ENCODE measurements at places on chromosomes 5 and 9.

DNA sequence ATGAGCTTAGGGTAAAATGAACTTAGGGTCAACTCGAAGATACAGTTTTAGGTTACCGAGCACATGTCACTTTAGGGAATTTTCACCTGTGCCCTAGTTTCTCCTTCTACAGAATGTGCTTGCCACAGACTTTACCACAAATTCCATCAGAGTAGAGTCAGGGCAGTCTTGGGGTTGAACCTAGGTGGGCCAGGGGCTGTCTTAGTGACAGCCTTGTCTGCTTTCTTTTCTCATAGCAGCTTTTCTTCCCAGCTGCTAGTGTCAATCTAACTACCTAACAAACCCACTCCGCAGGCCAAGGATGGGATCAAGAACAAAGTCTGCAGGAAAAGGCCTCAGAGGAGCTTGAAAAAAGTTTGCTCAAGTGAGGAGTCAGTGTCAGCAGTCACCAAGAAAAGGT is 458.1 kb upstream of the CDH18 start:
- DNase-seq: no peak

DNA sequence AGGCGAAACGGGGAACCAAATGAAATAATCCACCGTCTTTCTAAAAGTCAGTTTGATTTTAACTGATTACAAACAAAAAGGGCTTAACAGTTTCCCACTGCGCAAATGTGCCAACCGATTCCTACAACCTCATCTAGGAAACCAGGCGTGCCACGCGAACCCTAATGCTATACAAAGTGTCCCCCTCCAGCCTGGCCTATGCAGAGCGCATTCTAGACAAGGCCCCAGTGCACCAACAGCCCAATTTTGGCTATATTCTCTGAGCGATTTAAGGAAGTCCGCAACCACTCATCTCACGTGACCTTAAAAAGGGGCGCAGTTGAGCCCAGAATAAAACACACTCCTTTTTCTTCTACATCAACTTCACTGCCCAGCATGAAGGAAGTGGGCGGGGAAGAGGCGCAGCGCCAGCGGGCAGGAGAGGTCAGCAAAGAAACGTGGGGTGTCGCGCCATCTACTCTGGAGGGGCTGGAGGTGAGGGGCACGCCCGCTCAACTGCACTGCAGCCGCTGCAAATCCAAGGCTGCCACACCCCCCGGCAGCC is 779 bp downstream of the FAM13B start:
- no peak for DNase-seq

DNA sequence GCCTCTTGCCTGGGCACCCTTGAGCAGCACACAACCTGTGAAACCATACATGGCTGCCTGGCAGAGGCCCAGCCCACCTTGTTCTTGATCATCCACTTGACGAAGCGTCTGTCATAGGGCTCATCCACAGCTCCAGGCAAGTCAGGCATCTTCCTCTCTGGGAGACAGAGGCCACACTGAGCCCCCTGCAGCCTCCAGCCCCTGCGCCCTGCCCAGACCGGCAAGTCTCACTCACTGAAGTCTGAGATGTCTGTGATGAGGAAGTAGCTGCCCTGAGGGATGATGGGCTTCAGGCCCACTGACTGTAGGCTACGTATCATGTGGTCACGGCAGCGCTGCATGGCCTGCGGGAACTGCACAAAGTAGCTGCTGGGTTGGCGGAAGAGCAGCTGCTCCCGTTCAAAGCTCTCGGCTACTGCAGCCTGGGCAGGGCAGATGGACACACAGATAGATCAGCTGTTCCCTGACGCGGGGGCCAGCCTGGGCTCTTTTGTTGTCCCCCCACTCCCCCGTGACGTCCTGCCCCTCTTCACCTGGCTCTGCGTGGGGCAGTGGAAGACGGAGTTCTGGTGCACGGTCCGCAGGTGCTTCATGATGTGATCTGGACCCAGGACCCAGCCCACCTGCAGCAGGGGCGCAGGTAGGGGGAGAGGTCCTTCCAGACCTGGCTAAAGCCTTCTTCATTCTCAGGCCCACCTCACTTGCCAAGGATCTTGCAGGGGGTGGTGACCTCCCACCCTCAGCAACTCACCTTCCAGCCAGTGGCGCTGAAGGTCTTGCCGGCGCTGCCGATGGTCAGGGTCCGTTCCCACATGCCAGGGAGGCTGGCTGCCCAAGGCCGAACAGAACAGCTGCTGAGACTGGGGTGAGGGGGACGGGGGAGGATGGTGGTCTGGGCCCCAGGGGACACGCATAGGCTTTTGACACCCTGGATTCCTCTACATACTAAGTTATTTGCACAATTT is 5.9 kb upstream of the SPOUT1 start:
- DNase-seq: no peak

DNA sequence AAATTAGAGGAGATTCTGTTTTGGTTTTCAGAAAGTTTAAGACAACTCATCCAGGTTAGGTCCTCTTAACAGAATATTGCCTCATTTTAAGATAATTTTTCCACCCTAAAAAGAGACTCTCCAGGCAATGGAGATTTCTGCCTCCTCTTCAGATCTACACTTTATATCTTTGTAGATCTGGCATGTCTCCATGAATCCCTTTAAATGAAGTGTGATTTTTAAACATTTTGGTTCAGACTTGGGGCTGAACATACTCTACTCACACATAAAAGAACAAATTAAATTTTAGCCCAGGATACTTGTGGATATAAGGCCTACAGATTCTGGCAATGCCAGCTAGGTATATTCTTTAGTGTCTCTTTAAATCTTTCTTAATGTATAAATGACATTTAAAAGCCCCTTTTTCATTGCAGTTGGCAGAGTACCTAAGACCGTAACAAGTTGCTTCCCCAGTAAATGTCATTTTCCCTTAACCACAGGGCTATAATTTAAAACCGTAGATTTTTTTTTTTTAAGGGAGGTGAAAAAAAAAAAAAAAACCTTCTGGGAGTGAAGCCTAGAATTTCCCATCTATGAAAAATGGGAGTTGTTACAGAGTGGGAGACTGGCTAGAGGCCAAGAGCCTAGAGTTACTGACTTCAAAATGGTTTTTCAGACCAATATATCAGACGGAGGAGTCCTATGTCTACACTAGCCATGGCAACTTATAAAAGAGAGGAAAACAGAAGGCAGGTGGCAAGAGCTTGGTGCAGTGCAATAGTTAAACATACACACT is 207.8 kb upstream of the TARS1 start:
- DNase-seq: no peak

GRCh38 chr5:134554319-134555222 is 29.1 kb downstream of the JADE2 start:
- peak; percentile 72 for DNase-seq

DNA sequence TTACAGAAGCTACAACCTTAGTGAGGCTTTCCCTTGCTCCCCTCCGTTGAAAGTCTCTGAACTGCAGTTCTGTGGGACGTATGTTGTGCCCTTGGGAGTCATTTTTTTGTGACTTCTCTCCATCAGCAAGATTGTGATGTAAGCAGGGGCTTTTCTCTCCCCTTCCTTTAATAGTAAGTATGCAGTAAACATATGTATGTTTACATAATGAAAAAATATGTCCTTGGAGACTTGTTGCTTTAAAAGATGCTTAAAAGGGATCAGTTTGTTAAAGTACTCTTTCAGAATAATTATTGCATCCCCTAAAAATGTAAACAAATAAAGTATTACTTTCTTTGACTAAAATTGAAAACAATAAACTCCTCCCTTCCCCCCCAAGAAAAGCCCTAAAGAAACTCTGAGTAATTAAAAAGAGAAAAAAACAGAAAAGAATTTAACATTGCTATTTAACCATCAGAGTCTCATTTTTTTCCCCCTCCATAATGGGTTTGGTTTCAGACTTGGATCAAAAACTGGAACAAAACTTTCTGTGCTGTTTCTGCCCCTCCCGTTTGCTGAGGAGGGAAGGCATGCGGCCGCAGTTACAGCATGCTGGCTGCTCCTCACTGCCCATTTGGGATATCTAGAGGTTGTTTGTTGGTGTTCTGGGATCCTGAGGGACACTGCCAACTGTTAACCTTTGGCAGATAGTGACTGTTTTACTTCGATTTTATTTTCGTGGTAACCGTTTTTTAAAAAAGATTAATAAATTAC is 40.2 kb downstream of the TRIO start:
- DNase-seq: no peak

DNA sequence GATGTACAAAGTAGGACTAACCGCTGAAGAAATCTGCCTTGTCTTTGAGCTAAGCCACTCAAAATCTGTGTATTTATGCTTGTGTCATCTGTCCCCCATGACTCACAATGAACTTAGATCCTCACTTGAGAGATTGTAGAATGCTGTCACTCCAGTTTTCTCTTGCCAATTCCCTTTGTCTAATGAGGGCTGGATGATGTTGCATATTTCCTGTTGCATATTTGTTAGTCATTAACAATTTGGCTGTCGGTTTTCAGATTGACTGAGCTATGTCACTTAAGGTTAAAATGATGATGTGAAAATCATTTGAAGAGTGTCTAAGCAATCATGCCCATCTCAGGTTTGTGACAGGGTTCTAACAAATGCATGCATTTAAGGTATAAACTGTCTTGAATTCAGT is 481.7 kb downstream of the CDH10 start:
- DNase-seq: no peak

DNA sequence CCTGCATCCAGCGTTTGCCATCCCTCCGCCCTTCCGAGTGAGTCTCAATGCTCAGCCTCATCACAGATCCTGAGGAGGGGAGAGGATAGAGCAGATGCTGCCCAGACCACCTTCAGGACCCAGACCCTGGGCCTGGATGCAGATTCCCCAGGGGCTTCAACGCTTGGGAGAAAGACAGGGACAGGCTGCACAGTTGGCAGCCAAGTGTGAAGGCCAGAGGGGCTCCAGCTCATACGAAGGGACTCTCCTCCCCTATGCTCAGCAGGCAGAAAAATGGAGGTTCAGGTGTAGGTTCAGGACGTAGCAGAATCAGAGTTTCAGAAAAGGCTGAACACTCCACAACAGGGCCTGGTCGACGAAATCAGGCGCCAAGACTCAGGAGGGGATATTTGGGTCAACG is 378.5 kb upstream of the IRX1 start:
- DNase-seq: no peak

DNA sequence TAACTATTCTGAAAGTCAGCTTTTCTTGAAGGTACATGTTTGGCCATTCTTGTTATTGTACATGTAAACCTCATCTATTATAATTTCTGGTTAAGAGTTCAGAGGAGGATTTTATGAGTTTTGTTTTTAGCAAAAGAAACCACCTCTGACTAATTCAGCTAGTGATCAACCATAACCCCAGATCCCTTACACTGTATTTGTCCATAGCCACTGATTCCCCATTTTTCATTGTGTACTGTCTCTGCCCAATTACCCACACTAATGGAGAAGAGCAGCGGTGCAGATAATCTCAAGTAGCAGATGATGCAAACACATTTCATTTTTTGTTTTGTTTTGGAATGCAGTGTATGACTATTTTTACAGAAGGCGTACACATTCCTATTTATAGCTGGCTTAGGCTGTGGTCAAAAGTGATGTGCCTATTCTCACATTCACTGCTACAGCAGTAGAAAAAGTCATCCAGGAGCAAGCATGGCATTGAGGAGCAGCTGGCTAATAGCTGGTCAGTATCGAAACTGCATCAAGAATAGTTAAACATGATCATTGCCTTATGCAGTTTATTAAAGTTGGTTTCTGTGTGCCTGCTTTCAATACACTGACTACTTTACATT is 988.3 kb downstream of the DTWD2 start:
- no peak for DNase-seq

DNA sequence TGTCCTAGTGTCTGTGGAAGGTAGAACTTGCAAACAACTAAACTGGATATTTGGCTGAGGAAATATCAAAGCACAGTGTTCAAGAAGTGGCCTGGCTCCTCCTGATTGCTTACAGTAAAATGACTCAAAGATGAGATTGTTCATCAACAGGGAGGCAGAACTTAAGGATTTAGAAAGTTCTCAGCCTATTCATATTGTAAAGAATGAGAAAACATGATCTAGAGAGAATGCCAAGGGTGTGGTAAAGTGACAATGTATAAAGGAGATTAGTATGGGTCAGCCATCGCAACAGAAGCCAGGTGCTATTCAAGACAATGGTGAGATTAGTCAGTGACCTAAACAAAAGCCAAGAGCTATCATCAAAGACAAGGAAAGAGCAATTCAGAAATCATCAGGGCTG is 372.3 kb downstream of the SPOCK1 start:
- no peak for DNase-seq

GRCh38 chr5:167081561-167081960 is 1209.9 kb upstream of the WWC1 start:
- DNase-seq: no peak

GRCh38 chr9:3906437-3907213 is 380.8 kb upstream of the RFX3 start:
- no peak for DNase-seq

GRCh38 chr9:107751567-107752210 is 262.1 kb upstream of the KLF4 start:
- DNase-seq: no peak

GRCh38 chr5:34511915-34512314 is 144.2 kb upstream of the RAI14 start:
- DNase-seq: no peak

DNA sequence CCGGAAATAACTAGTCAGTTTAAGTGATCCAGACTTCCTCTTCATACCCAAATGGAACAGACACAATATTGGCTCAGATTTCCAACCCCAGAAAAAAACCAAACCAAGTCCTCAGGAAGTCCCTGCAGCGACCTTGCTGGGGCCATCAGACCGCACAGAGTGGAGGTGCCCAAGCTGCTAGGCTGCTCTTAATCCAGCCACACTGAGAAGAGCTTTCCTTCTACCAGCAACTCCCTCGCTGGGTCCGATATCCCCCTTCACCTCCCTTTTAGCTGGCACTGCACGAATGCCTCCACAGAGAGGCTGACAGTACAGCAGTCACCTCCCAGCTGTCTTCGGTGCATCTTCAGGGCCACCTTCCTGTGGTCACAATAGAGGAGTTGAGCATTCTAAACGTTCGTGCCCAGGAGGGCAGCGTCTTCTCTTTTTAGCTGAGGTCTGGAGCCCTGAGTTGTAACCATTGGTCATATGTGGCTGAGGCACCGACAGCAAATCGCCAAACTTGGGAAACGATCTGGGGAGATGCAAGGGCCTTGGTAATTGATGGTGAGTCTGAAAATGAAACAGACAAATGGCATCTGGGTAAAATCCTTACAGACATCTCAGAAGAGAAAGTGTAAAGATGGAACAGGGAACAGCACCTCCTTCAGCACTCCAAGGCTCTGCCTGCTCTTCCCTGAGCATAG is 5.7 kb downstream of the NAIF1 start:
- no peak for DNase-seq

- peak; percentile 36 for DNase-seq
Observed at GRCh38 chr5:56735849-56736641, 79.3 kb upstream of the MAP3K1 start.

Data from activated T-cell treated with anti-CD3 and anti-CD28 coated beads, Interleukin-2, amount 50 U/mL, for 24 hours (primary cell).